Bone marrow (tissue), 2 donors: ENCODE measurements at places on chromosomes 5 and 9.

- DNase-seq = no peak
Observed at GRCh38 chr9:126377536-126377935, 50.9 kb downstream of the MVB12B start.

DNA sequence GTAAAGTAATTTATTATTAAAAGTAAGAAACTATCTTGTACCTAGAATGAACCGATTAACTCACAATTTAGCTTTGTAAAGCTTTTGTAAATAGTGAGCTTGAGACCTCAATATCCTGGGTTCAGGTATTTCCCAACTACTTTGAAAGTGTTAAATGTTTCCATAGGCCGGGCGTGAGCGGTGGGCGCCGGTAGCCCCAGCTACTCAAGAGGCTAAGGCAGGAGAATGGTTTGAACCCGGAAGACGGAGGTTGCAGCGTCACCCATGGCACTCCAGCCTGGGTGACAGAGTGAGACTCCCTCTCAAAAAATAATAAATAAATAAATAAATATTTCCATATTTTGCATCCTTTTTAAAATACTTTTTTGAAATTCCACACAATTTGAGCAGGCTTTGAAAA lies 1.5 kb upstream of the ANKH start:
- DNase-seq = no peak

- DNase-seq = no peak
Observed at GRCh38 chr9:130010151-130010988, 32.6 kb downstream of the FNBP1 start.

- DNase-seq = no peak
Observed at GRCh38 chr9:113536483-113537228, 73.1 kb downstream of the RGS3 start.

DNA sequence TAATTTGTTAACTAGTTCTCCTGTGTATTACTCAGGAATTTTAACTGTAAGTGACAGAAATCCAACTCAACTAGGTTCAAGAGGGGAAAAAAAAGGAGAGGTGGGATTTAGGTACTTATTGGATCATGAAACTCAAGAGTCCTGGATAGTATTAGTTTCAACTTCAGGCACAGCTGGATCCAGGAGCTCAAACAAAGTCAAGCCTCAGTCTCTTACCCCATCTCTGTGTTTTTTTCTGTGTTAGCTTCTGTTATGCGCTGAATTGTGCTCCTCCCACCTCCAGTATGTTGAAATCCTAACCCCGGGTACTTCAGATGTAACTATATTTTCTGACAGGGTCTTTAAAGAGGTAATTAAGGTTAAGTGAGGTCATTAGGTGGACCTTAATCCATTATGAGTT lies 53.5 kb downstream of the SMIM23 start:
- no peak for DNase-seq

- no peak for DNase-seq
Observed at GRCh38 chr9:84514421-84514820, 155.1 kb upstream of the NTRK2 start.

- no peak for DNase-seq
Observed at GRCh38 chr5:172496671-172497371, 42.5 kb upstream of the SH3PXD2B start.

DNA sequence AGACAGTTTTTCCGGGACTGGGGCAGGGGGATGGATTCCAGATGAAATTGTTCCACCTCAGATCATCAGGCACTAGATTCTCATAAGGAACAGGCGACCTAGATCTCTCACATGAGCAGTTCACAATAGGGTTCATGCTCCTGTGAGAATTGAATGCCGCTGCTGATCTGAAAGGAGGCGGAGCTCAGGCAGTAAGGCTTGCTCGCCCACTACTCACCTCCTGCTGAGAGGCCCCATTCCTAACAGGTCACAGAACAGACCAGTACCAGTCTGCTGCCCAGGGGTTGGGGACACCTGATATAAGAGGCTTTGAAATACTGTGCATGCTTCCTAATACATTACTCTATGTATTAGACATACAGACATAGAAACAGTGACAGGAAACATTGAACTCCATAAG lies 41.1 kb downstream of the PTPRD start:
- no peak for DNase-seq

DNA sequence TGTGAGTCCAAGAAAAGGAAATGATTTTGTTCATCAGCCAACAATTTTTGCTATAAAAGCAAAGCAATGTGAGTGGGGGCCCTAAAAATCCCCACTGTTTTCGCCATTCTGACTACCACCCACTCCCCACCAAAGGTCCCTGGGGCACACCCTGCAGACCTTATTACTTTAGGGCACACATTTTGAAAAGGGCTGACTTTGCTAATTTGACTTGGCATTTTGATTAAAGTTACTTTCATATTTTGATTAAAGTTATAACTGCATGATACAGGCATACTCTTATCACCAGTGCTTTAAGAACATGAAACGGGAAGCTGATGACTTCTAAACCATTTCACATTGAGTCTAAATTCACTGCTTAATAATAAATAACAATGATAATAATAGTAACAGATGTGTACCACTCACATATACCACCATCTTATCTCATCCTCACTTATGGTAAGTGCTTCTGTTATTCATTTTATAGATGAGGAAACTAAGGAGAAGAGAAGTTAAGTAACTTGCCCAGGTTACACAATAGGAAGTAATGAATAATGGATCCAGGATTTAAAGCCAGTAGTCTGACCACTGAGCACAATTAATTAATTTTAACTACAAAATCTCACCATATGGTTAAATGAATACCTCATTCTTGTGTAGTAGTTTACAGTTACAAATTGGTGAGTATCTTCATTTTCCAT lies 25.4 kb upstream of the NR3C1 start:
- DNase-seq = no peak

- DNase-seq = no peak
Observed at GRCh38 chr9:78552802-78553201, 255.9 kb downstream of the PSAT1 start.
